MCF 10A (cell line): ENCODE measurements at places on chromosomes 5 and 9. TPM values are rescaled to one million over a fixed set of nuclear protein-coding genes. Genes with fewer than 3 reads are reported as not detected.
A peak's percentile ranks its signal among the peaks of the same experiment; 100 is the strongest.

Gene FGF18
- not detected in 2 replicates for total RNA-seq

Gene AGXT2
- not detected in 2 replicates for total RNA-seq

GRCh38 chr5:163189023-163189553, 248.3 kb upstream of the CCNG1 start:
- no peak for DNase-seq

DNA sequence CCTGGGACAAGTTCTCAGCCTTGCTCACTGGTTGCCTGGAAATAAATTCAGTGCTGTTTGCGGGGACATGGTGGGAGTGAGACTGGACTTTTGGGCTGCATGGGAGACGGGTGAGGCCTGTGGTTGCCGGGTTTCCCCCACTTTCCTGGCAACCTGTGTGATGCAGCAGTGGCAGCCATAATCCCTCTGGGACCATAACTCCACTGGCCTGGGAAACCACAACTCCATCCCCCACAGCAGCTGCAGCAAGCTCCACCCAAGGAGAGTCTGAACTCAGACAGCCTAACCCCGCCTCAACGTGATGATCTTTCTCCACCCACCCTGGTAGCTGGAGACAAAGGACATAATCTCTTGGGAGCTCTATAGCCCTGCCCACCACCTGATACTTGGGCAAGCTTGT, 349.9 kb downstream of the PIK3R1 start:
- DNase-seq = no peak

DNA sequence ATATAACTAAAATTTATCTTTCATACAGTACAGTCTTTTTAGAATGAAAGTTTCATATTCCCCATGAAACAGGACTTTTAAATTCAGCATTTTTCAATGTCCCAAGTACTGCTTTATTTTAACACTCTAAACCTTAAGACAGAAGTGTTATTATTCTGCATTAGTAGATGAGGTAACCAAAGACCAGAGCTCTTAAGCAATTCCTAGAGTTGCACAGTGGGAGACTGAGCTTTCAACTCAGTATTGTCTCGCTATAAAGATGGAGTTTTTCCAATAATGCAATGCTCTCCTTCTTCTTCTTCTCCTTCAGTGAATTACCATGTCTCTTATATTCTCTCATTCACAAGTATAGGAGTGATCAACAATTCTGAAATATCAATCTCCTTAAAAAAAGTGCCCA, 479.7 kb downstream of the CETN3 start:
- DNase-seq = peak; percentile 24

DNA sequence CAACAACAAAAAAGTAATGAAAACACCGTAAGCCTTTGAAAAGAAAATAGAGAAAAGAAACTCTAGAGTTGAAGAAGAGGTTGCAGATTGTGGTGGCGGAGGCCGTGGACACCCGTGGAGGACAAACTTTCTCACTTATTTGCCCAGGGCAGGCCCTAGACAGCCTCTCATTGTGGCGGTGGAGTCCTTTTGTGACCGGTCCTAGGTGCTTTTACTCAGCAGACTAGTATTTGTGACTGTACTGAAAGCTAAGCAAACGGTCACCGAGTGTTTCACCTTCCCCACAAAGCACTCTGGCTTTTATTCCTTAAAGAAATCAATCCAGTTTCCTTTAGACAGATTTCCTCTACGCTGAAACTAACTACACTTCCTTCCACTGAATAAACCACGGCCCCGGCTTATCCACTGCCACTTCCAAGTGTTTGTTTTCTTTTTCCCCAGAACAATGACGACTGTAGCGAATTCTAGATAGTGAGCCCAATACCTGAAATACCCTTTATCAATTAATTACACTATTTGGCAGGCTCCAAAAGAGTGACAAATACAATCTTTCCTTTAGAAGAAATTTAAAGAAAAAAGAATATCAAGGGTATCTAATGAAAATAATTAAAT, 210.2 kb upstream of the TARS1 start:
- DNase-seq = no peak

GRCh38 chr5:148796936-148797335, 29.5 kb upstream of the ADRB2 start:
- DNase-seq = peak; percentile 55

GRCh38 chr9:105216440-105217178, 27.8 kb upstream of the SLC44A1 start:
- peak; percentile 10 for DNase-seq
